ENCODE measurements at places on chromosomes 6 and 20.

GRCh38 chr6:119672725-119673124 is 323.2 kb upstream of the MAN1A1 start:
- no peak for DNase-seq

DNA sequence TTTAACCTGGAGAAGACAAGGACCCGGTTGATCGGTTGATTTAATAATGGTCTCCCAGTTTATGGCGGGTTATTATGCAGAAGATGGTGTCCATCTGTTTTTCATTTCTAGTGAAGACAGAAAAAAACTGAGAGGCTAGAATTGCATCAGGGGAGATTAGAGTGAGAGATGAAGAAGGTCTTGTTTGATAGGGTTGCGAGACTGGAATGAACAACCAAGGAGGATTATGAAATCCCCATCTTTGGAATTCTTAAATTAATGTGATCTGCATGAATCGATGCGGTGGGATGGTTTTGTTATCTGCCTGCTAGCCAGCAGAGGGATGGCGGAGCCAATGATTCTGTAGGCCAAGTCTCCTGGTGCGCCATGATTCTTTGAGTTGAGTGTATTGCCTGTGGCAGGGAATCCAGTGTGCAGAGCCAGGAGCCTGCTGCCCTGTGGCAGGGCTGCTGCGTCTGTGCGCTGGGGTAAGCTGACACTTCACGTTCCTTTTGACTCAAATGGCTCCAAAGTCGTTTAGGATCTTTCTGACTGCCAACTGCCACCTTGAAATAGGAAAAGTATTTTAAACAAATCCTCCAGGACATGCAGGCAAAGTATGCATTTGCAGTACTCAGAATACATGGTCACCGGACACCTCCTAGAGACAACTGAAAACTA is 200.1 kb downstream of the CLIC5 start:
- no peak for DNase-seq

DNA sequence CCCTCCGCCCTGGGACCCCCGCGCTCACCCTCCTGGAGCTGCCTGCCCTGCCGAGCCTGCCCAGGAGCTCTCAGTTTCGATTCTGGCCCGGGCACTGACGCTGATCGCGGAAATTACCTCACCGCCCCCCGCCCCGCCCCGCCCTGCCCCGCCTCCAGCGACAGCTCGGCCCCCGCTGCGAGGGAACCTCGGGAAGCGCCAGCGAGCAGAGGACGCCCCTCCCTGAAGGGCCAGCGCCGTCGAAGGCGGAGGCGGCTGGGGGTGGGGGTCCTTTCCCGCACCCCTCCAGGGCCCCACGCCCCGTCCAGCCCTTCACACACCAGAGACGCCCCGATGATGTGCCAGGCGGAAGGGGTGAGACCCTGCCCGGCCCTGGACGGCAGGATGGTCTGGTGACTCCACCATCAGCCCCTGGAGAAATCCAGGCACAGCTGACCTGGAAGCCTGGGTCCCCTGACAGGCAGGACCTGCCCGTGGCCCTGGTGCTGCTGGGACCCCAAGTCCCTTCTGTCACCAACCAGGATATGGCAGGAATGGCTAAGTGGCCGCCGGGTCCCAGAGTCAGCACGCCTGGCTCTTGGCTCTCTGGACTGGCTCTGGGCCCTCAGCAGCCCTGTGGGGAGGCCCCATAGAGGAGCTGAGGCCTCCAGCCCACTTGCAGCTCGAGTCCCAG is at the start of gene HELZ2:
Gene HELZ2 (minus strand): TSS at position 84 of the 673 bp plus-strand sequence. CDS start 1,854 bp downstream, outside the sequence.
- DNase-seq = no peak

DNA sequence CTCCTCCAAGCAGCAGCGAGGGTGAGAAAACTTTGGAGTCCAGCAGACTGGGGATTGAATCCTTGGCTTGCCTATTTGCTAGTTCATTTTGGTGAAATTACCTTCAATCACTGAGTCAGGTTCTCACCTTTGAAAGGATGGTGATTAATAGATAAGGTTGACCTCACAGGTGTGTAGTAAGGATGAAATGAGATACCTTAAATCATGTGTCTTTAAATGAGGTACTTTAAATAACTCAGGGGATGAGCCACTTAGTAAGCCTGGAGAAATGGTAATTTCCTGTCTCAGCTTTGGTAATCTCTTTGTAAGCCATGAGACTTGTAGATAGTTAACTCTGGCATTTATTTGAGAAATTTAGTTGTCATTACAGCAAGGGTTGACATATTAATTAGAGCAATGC is 70.2 kb downstream of the TULP4 start:
- DNase-seq = no peak

- no peak for DNase-seq
Observed at GRCh38 chr20:64090165-64090564, 6.0 kb upstream of the LKAAEAR1 start.

DNA sequence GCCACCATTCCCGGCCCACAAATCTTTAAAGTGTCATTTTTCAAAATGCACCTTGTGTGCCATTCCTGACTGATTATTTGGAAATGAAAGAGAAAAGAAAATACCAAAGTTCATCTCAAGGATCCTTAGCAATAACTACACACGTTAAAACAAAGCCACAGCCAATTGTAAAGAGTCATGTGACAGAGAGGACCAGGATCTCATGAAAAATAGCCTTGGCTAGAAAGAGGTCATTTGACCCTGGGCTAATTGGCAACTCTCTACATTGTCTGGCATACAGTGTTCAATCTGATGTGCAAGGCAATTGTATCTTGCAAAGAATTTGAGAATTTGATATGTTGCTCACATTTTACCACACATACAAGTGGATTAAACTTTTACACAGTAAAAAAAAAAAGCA is 31.6 kb upstream of the HLA-G start:
- no peak for DNase-seq

DNA sequence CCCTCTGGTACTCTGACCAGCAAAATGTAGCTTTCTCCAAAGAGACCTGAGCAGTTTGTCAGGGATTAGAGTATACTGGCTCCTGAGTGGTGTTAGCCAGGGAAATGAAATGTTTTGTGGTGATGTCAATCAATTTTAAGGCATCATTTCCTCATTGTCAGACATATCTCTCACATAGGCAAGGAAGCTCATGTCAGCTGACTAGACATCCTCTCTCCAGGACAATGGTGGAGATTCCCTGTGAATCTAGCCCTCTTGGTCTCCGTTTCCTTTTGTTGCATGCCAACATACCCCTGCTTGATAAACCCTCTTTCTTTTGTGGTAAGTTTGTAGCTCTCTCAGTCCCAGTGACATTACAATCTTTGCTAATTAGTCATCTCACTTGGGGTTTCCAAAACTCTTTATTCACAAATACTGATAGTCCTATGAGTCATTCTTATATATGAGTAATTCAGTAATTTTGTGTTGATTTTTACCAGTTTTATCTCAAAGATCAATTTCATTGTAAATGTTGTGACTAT is 135.6 kb upstream of the PTPRK start:
- DNase-seq = no peak

DNA sequence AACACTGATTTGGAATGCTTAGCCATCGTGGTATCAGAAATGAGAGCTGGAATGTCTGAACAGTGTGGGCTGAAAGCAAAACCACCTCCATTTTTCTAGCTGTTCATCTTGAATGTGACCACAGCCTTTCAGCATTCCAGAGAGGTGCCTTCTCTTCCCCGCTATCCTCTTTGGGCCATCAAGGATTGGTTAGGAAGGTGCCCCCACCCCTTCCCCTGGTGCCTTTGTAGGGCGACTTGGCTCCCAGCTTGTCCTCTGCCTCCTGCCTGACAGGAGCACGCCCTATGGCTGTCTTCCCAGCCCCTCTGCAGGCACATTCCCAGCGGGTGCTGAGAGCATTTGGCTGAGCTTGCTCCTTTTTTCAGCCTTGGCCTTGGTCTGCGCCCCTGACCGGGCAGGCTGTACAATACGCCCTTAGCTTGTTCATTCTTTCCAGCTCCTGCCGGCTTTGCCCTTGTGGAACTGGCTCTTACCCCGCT is 97.5 kb downstream of the ARMC2 start:
- no peak for DNase-seq
